ENCODE measurements at places on chromosomes 5 and 9.

- DNase-seq, result no peak
These were observed 39.8 kb upstream of the KCNMB1 start for GRCh38 chr5:170429014-170429413.

- no peak for DNase-seq
These were observed 19.3 kb downstream of the GPX3 start for GRCh38 chr5:151039665-151040064.

- DNase-seq, result no peak
These were observed 158.1 kb upstream of the VCAN start for GRCh38 chr5:83313436-83313835.

- DNase-seq, result no peak
These were observed 80.3 kb downstream of the VCAN start for GRCh38 chr5:83551821-83552220.

DNA sequence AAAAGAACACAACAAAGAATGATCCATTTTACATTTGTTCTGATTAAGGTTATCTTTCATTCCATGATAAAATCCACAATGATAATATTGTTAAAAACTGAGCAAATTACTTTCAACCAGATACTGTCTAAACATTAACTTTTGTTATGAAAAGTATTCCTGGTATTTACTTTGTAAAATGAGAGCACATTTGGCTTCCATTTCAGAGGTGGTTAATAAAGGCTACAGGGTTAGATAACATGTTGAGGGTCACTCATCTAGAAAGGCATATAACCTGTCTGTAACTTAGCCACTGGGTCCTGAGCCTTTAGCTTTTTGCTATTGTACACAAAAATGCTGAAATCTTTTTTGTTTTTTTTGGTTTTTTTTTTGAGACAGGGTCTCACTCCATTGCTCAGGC is 99.3 kb downstream of the ANXA2R start:
- no peak for DNase-seq

GRCh38 chr9:68912561-68912960 is 101.4 kb downstream of the PRKACG start:
- no peak for DNase-seq

DNA sequence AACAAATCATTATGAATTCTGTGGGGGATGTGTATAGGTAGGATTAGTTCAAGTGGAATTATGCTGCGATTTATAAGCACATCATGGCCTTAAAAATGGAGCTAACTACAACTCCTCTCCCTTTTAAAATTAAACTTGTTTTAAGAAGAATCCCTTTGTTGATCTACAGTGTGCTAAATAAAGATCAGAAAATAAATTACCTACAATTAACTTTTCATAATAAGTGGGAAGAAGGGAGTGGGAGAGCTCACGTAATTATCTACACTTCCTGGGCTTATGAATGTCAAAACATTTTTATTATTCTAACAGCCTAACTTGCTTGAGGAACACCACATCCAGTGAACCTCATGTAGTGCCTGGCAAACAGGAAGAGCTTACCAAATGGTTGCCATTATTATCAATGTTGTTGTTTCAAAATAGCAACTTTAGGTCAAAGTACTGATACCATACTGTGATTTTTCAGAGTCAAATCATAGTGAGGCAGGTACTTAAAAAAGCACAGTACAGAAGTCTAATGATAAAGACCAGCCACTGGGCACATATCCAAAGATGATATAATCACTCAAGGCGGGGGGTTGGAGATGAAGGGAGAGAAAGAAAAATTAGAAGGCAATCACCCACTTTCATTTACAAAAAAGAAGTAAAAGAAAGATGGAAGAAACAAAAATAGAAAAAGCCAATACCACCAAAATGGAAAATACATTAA is 174.0 kb downstream of the RAPGEF6 start:
- no peak for DNase-seq

DNA sequence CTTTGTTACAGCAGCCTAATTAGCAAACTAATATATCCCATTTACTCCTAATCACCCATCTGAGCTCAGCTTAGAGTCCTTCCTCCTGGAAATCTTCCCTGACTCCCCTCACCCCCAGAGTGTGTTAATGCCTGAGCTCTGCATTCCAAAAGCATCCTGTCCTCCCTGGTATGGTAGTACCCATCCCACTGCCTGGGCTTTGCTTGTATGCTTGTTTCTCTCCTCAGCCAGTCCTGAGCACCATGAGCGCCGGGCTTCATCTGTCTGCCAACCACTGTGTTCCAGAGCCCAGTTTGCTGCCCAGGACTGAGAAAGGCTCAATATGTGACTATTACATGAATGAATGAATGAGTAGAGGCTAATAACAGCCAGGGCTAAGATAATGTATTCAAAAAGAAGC is 272.4 kb downstream of the CDK5RAP2 start:
- DNase-seq, result no peak

DNA sequence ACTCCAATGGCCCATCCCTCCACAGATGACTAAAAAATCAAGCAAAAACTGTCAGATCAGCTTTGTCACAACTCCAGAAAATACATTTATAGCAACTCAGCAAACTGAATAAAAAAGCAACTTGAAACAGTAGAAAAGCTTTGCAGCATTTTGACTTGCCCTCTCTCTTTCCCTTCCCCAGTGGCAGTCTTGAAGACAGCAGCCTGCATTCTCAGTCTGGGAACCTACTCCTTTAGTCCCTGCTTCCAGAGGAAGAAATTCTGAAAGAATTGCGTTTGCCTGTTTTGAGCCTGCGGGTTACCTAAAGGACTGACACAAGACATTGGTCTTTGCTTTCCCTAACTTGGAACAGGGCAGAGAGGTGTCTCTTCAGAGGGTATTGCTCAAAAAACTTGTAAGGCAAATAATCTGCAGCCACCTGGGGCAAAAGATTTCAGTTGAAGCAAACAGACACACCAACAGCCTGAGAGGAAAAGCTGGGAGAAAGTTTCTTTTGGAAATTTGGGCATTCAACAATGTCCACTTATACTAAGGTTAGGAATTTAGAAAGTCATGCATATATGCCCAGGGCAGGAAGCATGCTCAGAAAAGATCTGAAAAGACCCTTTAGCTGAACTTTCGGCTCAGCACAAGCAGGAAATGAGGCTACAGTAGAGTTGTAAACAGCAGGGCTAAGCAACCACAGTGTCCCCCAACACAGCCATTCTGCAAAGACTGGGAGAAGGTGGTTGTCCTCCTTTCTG is 15.2 kb upstream of the SLC35D2 start:
- DNase-seq, result peak; percentile 41

DNA sequence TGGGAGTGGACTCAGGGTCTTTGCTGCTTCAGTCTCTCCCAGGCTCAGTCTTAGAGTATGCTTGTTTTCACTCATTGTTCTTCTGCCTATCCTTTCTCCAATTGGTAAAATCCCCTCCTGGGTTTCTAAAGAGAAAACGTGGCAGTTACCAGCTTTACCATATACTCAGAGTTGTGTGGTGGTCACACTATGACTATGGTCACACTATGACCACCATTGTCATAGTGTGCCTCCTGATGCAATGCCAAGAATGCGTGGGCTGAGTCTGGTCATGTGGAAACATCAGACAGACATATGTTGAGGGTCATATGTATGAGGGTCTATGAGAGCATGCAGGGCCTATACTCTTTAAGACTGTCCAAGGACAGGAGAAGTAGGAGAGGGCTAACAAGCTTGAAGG is 326.5 kb upstream of the PRR16 start:
- DNase-seq, result no peak

DNA sequence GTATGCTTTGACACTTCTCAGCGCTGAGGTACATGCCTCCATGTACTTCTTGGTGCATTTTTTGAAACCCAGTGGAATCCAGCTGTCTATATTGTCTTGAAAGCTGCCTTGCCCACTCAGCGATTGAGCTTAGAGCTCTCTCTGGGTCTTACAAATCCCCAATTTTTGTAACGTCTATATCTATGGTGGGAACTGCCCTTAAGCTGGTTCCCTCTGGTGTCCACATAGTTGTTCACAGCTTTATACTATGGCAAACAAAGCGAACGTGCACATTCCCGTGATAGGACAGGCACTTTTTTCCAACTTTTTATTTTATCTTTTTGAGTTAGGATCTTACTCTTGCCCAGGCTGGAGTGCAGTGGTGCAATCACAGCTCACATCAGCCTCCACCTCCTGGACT is 20.9 kb downstream of the CDHR2 start:
- DNase-seq, result no peak

DNA sequence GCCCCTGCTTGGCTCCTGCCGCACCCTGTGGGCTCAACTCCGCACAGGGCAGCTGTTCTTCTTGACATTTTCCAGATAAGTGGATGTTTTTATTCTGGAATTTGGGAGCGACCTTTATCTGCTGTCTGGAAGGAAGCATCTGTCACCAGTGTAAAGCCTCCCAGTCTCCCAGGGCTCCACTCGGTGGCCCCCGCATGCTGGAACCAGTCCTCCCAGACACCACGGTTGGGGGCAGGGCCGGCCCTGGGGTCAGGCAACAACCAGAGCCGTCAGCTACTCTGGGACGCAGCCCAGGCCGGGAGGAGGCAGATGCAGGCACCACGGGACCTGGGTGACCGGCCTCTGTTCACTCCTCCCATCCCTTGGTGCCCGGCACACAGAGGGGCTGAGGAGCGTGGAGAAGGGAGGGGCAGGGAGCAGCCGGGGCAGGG is 92.8 kb upstream of the ADAMTS2 start:
- no peak for DNase-seq

- DNase-seq, result no peak
These were observed 158.8 kb downstream of the GAS1 start for GRCh38 chr9:86788456-86788855.

- DNase-seq, result no peak
These were observed 183.9 kb downstream of the GRIA1 start for GRCh38 chr5:153674356-153674755.

GRCh38 chr5:84602371-84602771 is 217.7 kb upstream of the EDIL3 start:
- DNase-seq, result no peak

- no peak for DNase-seq
These were observed 8.8 kb upstream of the GM2A start for GRCh38 chr5:151244206-151244605.

GRCh38 chr9:74526215-74526614 is 29.1 kb downstream of the RORB start:
- no peak for DNase-seq

DNA sequence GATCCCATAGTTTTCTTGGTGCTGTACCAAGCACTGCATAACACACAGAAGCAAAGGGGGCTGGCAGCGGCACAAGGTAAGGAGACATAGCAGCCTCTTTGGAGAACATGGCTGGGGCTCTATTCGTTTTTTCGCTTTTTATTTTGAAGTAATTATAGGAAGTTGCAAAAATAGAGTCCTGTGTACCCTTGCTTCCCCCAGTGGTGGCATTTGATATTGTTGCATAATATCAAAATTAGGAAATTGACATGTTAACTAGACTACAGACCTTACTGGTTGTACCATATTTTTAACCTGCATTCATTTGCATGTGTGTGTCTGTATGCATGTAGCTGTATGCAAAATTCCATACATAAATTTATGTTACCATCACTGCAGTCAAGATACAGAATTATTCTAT is 6.6 kb upstream of the UBQLN1 start:
- peak; percentile 33 for DNase-seq

DNA sequence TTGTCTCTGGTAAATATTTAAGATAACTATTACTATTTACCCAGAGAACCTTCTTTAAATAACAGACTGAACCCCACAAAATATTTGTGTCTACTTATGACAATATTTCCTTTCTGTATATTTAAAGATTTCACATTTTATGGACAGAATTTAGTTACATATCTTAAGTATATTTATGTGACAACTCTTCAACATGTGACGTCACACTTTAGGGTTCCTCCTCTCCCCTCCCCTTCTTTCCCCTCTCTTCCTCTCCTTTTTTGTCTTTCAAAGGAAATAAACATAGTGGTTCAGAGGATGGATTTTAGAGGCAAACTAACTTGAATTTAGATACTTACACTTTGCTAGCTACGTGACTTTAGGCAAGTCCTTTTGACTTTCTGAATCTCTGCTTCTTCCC is 655.6 kb upstream of the NUDT12 start:
- DNase-seq, result no peak

DNA sequence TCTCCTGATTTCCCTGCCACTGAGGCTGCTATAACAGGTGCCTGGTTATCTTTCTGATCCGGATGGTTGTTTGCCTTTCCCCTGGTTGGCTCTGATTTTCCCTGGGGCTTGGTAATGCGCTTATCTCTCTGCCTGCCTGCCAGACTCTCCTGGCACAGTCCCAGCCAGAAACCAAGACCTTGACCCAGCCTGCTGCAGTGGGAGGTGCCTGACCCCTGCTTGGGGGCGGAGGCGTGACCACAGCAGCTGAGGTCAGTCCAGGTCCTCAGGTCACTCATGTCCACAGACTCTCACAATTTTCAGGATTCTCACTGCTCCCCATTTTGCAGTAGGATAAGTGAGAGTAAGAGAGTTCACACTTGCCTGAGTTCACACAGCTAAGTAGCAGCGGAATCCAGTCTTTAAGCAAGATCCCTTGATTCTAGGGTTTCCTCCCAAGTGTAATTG is 24.4 kb upstream of the SYNPO start:
- DNase-seq, result no peak

- no peak for DNase-seq
These were observed 226.6 kb upstream of the KLF9 start for GRCh38 chr9:70641031-70641430.

- no peak for DNase-seq
These were observed 105.6 kb upstream of the ZNF366 start for GRCh38 chr5:72612810-72613209.
